Astrocyte of the spinal cord (primary cell): ENCODE measurements at places on chromosomes 2 and 18.

DNA sequence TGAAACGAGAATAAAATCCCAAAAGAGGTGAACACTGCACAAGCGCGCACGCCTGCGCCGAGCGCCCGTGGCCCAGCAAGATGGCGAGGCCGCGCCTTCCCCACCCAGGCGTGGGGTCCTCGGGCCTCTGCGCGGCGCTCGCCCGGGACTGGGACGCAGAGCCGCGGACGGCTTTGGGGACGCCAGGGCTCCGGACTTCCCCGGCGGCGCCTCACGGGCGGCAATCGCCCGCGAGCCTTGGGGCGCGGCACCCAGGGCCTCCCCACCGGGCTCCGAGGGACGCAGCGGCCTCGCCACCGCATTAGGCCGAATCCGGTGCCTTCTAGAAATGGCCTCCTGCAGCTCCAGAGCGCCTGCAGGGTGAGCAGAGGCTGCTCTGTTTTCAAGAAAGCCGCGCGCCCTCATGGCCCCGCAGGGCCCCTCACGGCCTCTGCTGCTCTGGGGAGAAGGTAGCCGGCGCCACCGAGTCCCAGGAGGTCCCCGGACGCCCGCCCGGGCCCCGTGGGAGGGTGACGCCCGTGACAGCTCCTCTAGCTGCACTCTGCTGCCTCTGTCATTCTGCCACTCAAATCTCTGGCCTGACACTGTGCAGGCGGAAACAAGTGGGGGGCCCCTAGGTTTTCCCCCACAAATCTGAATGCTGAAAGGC is 35.9 kb upstream of the POMC start:
- DNase-seq: no peak

- peak; percentile 13 for DNase-seq
Measured at GRCh38 chr2:135744760-135745314, 3.2 kb downstream of the UBXN4 start.

GRCh38 chr2:43333656-43334144 is 107.3 kb upstream of the ZFP36L2 start:
- peak; percentile 60 for DNase-seq

GRCh38 chr2:47344890-47345589 is 57.9 kb upstream of the MSH2 start:
- peak; percentile 87 for DNase-seq

- DNase-seq: peak; percentile 99
Measured at GRCh38 chr2:20617892-20618467, 32.9 kb downstream of the HS1BP3 start.

- peak; percentile 95 for DNase-seq
Measured at GRCh38 chr18:39647627-39648534, 2082.3 kb upstream of the CELF4 start.

GRCh38 chr2:45207101-45207500 is 197.8 kb upstream of the SIX2 start:
- no peak for DNase-seq

DNA sequence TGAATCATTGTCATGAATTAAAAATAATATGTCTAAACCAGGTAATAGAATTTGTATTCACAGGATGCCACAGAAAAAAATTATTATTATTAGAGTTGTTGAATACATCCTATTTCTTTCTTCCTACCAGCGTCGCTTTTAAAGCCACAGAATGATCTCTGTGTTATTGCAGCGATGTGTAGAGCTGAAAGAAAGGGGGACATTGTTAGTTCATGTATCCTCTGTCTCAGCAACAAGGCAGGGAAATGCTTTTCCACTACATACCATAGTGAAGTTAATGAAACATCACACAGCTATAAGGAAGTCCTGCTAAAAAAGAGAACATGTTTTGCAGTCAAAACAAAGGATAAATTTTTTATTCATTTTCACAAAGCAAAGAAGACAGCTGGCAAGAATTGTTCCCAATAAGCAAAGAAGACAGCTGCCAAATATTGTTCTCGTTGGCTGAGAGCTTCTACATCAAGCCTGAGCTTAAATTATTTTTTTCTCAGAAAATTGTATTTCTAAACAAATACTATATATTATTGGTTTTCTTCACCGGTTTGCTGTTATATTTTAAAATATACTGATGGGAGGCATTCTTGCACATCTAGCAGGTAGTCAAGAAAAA is 1234.4 kb downstream of the SUCLG1 start:
- DNase-seq: no peak

DNA sequence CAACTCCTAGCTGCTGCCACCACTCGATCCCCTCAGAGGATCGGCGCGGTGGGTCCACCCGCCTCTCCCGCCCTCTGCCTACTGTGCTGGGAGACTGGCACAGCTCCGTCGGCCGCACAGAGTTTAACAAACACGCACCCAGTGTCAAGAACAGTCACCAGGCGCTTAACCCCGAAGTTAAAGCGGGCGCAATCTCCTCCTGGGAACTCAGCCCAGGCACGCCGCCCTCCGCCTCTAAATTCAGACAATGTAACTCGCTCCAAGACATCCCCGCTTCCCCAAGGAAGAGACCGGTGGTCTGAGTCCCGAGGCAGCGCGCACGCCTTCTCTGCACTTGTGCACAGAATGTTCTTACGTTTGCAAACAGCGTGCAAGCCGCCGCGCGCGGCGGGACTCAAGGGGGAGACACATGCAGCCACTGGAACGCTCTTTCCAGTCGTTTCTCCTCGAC is 533 bp downstream of the CXCR4 start:
- DNase-seq: peak; percentile 39

DNA sequence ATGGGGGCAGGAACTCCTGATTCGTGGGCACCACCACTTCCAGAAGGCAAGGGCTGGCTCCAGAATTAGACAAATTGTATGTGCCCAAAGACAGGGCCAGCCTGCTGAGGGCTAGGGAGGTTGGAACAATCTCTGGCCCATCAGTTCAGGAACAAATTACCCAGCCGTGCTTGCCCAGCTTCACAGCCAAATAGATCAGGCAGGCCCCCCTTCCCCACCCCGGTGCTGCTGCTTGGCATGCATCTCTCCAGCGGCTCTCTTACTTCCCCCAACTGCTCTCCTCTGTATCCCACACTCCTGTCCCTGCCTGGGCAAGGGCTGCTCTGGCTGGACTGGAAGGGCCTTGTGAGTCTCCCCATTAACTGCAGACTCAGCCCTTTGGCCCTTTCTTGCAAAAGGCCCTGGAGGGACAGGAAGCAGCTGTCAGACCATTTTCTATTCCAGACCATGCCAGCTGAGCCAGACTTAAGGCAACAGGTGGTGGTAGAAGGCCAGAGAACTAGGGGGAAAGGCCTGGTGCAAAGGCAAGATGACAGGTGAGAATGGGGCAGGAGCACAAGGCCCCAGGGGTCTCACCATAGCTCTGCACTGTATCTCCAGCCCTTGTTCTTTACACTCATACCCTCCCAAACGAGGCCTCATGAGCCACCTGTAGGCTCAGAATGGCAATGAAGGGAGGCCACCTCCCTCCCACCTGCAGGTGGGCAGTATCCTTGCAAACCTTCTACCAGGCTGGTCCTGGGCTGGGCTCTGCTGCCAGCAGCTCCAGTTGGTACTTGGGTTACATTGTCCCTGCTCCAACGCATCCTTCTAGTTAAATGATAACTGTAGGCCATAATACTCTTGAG is 30.7 kb upstream of the ACAA2 start:
- no peak for DNase-seq

DNA sequence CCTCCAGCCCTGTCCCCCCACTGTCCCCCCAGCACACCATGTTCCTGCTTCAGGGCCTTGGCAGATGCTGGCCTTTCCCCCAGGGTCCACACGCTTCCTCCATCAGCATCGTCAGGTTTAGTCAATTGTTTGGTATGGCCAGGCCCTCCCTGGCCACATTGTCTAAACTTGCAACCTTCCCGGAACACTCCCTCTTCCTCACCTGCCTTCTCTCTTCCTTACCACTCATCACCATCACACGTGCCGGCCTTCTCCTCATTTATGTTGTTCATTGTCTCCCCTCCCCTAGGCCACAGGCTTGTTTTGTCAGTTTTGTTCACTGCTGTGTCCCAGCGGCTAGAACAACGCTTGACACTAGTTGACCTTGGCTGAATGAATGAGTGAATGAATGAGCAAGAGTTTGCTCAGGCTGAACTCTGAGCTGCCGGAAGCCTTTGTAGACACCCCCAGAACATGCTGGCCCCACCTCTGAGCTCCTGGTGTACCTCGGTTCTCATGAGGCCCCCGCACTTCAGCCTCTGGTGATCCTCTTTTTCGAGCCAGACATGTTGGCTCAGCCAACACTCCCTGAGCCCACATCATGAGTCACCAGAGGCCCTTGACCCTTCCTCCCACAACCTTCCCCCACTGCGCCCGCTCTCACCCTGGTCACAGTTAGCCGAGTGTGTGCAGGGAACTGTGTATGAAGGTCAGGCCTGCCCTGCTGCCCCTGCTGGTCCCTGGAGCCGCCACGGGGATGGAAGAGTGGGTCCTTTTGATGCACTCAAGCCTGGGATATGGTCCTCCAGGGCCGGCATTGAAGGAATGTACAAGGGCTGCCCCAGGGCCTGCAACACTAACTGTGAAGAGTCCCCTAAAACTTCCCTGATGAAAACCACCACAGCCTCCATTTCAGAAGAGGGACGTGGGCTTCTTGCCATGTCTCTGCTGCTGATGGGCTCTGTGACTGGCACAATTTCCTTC is 57.5 kb downstream of the HS1BP3 start:
- DNase-seq: peak; percentile 91

GRCh38 chr2:21837168-21837960 is 713.6 kb downstream of the TDRD15 start:
- peak; percentile 35 for DNase-seq
